ENCODE measurements at places on chromosomes 1 and 21.
A peak's percentile ranks its signal among the peaks of the same experiment; 100 is the strongest.

DNA sequence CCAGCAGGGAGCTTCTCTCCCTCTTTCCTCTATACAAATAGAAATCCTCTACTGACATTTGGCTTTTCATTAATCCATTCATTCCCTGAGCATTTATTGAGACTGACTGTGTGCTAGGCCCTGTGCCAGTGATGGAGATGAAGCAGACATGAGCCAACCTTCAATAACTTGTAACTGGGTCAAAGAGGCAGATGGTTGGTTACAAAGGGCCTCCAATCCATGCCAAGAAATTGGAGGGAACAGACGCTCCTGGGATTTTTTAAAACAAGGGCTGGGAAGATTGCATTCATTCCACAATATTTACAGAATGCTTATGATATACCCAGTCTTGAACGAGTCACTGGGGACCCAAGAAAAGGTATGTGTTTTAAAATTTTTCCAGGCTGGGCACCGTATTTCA lies 6.2 kb downstream of the HPCAL4 start:
- no peak for DNase-seq

DNA sequence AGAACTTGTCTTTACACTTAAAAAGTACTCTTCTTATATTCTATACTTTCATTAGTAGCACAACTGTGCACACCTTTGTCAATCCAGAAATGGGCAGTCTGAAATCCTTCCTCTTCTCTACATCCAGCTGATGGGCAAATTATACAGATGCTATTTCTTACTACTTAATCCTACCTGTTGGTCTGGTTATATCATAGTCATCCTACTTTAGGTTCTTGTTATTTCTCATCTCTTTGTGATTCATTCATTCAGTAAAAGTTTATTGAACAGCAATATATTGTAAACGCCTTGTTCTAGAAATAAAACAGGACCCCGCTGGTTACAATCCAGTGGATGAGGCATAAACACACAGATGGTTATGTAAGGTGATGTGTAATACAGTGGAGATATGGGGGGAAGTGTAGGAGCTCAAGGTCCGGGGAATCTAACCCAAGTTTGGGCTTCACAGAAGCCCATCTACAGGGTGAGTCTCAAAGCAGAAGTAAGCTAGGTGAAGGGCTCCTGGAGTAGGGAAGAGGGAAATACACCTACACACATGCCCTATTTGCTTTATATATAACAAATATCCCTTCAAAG lies 11.8 kb upstream of the FUBP1 start:
- no peak for DNase-seq

DNA sequence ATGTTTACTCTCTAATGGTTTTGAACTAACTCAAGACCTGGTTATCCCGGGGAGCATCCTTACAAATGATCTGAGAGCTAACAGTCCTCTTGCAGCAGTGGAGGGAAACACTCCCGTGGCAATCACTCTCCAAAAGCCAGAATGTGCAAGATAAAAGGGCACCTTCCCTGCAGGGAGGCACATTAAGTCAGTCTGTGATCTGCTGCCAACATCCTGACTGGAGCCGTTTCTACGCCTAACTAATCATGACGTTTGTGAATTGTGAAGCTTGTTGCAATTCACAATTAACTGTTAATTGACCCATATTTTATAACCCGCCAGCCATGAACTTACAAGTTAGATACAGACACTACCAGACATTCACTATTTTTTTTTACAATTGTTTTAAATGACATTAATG lies 52.1 kb upstream of the LGALS8 start:
- DNase-seq: no peak

DNA sequence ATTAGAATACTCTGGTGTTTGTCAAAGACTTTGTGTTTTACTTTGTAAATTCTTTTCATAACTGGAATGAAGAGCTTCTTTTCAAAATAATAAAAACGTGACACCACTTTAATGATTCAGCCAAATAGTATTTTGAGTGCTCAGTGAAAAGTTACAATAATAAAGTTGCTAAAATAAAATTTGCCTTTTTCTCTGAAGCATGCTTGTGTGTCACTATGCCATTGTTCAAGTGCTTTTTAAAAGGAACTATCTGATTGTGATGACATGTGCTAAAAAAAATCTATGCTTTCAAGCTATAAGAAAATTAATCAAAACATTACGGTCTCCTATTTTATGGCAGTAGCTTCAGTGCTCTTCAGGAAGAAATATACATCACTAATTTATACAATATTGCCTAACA lies 1290.5 kb upstream of the B3GALT2 start:
- no peak for DNase-seq

GRCh38 chr21:33259995-33260394 lies 6.2 kb upstream of the IL10RB start:
- DNase-seq: no peak

DNA sequence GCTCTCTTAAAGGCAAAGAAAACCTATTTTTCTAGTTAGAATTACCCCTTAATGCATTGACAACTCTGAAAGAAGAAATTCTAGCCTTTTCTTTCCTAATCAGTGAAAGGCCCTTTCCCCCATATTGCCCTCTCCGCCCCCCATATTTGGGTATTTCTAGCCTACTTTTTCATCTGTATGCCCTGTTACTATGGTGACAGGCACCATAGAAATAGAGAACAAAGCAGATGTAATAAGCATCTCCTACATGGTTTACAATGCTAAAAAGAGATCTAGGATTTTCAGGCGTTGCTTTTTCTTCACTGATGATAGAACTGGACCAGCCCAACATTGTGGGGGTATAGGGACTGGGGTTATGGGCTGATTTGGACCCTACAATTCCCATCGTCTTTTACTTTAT lies 14.5 kb downstream of the LRRC8B start:
- no peak for DNase-seq

GRCh38 chr1:244054924-244055263 lies 3.8 kb downstream of the ZBTB18 start:
- DNase-seq: no peak

GRCh38 chr1:114594046-114594445 lies 12.6 kb upstream of the BCAS2 start:
- no peak for DNase-seq

GRCh38 chr1:72018562-72018961 lies 263.8 kb downstream of the NEGR1 start:
- DNase-seq: no peak

GRCh38 chr1:104309673-104310072 lies 560.0 kb downstream of the AMY1C start:
- DNase-seq: no peak

- no peak for DNase-seq
Measured at GRCh38 chr1:184283999-184284398, 102.8 kb upstream of the C1orf21 start.

DNA sequence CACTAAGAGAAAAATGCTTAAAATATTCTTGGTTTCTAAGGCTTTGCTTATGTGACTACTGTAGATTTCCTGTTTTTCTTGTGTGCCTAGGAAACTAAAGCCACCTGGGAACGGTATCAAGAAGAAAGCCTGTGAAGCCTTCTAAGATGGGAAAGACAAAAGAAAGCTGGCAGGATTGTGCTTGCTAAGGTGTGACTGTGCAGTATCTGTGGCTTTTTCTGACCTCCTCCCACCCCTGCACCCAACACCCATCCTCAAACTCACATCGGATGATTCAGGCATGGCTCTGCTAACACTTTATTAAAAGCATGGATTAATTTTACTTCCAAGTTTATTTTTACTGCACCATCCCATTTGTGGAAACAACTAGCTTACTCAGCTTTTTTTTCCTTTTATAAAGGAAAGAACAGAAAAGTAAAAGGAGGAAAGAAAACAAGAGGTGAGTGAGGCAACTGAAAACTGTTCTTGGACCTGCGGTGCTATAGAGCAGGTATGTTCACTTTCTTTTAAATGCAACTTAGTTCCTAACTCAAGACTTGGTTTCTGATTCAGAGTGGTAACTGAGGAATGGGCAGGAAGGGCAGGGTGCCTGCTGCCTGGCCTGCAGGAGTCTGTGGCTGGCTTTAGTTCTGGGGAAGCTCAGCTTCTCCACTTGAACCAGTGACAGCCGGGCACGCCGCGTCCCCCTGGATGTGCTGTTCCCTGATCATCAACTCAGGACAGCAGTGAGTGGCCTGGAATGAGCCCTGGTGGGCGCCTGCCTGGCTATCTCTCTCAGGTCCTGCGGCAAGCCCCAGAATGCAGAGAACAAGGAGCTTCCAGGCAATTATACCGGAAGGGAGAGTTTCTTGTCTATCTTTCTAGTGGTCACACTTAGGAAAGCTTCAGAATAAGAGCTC lies at the start of gene GBP6:
Gene GBP6 (plus strand): TSS at position 422 of the 899 bp plus-strand sequence. CDS start 4,493 bp downstream, outside the sequence.
- DNase-seq: no peak

- DNase-seq: peak; percentile 9
Measured at GRCh38 chr21:14737922-14738321, 191.8 kb upstream of the SAMSN1 start.

GRCh38 chr1:59393211-59394180 lies 96.6 kb downstream of the FGGY start:
- no peak for DNase-seq

DNA sequence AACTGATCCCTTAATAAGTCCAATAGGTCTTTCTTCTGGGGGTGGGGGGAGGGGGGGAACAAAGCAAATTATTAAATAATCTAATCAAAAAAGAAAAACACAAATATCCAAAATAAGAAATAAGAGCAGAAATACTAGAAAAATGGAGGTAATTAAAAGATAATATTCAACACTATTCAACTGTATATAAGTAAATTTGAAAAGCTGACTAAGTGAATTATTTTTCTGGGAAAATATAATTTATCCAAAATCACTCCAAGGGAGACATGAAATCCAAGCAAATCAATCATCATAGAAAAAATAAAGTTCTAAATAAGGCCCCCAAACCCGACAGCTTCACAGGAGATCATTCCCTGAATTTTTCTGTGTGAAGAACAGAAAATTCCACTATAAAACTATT lies 18.8 kb downstream of the VPS26C start:
- no peak for DNase-seq

DNA sequence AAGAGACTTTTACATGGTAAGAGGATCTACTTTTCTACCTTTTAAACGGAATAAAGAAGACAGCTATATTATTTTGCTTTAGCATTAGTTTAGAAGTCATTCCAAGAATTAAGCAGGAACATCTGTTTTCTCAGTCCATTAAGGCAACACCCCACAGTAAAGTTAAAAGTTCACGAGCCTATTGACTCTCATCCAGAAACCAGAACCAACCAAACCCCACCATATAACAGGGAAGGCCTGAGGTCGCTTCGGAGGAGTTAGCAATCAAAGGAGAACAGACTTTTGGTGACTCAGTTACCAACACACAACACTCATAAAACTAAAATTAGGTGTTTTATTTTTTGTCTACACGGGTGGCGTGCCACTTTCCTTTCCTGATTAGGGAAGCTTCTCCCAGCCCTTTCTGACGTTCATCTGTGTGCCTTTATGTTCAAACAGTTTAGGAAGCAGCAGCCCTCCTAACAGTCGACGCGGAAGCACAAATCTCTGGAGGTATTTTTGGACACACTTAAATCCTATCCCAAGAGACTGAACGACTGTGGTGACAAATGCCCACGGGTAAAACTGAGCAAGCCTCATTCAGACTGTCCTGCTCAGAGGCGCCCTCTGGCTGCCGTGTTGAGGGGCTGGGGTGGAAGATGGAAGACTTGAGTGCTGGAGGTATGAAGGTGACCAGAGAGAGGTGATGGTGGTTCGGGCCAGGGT lies 8.6 kb upstream of the PLA2G2C start:
- DNase-seq: peak; percentile 73

DNA sequence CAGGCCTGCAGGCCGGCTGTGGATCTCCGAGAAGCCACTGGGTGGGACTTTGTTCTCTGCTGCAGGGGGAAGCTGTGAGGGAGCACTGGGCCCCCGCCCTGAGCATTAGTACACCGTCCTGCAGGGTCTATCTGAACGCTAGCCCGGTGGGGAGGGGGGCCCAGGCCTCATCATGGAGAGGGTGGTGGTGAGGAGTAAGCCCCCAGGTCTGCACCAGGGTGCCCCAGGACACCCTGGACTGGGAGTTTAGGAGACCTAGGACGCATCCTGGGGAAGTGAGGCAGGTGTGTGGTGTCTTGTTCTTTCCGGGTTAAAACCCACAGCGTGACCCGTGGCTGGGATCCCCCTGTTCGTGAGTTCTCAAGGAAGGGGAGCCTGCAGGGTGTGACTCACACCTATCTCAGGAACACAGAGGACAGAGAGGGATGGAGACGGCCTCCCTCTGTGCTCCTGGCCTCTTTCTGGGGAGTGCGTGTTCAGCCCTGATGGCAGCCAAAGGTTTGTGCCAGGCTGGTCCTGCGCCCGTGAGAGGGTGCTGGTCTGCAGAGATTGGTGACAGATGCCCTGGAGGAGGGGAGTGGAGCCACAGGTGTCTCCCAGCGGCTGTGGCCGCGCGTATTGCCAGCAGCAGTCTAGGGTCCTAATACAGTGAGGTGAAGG lies 44.8 kb downstream of the AGPAT3 start:
- peak; percentile 33 for DNase-seq

- no peak for DNase-seq
Measured at GRCh38 chr1:205261946-205262691, 34.4 kb downstream of the TMCC2 start.
